ENCODE measurements at places on chromosomes 11 and 22.

GRCh38 chr11:112247201-112247600 is 13.5 kb downstream of the PLET1 start:
- no peak for DNase-seq

DNA sequence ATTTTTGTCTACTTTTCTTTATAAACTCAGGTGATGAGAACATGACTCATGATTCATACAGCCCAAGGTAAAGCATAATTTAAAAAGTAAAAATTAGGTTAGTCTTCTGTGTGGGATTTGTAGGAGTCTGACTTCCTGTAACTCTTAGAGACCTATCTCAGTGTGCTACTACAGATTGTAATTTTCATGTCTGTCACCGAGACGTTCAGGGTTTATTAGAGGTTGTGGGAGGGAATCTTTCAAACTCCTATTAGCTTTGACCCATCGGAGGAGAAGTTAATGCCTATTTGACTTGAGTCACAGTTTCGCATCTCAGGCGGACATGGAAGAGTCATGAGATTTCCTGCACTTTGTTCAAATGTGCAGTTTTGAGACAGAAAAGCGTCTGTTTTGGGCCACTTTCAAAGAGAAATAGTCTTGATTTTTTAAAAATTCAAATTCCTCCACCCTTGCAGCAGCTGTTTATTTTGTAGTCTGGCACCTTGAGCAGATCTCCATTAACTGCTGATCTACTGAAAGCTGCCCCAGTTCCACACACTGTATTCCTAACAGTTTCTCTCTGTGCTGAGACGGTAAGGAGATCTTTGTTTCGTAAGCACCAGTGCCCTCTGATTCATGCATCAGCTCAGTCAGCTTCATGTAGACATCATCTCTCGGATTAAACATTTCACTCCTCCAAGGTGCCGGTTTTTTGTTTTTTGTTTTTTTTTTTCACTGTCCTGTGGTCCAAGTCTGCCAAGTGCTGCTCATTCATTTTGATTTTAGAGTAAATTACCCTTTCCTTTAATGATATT is 24.3 kb downstream of the ALKBH3 start:
- DNase-seq: no peak

DNA sequence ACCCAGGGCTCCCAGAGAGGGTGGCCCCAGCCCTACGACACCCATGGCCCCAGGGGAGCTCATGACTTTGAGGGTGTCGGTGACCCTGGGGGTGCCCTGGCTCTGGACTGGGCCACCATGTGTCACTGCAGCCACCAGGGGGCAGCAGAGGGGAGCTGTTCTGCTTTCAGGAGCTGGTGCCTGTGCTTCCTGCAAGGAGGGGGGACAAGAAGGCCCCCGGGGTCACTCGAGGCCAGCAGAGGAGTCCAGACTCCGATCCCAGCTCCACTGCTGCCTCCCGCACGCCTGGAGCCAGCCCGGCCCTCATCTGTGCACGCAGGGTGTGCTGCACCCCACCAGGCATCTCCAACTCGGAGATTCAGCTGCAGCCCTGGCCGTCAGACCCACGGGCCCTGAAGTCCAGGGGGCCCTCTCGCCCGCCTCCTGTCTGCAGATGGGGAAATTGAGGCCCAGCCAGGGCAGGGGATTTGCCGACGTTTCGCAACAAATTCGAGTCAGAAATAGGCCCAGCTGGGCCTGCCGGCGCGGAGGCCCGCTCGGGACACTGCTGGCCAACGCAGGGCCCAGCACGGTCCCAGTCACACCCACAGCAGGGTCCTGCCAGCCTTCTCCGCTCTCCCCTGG is 29.5 kb upstream of the WNT7B start:
- DNase-seq: peak; percentile 89

- peak; percentile 23 for DNase-seq
Observed at GRCh38 chr11:737366-737765, 9.9 kb upstream of the TALDO1 start.

DNA sequence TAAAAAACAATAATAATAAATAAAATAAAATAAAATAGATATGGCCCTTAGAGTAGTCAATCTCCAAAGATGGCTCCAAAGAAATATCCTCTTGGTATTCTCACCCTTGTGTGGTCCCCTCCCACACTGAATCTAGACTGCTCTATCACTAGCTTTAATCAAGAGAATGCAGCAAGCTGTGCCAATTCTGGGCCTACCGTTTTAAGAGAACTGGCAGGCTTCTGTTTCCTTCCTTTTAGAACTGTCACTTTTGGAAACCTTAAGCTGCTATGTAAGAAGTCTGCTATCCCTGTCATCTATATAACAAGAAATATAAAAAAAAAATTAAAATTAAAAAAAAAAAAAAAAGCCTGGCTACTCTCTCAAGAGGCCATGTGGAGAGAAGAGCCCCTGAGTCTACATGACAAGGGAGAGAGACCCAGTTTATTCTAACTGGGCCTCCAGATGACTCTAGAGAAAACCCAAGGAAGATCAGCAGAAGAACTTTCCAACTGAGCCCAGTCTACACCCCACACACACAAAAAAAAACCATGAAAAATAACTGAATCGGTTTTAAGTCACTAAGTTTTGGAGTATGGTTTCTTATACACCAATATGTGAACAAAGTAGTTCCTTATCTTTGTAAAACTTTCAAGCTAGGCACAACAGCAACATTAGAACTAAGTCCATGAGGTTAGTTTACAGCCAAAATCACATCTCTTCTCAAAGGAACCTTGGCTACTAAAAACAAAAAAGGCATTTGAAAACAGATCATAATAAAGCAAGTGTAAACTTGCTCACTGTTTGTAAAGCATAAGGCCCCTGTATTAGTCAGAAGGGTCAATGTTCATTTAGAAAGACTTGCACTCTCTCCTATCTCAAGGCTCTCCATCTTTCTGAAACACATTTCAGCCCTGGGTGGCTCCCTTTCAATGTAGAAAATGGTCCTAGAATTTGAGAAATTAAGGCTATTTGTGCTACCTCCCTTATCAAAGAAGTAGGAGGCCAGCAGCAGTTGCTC is 67.3 kb downstream of the AMBRA1 start:
- no peak for DNase-seq

DNA sequence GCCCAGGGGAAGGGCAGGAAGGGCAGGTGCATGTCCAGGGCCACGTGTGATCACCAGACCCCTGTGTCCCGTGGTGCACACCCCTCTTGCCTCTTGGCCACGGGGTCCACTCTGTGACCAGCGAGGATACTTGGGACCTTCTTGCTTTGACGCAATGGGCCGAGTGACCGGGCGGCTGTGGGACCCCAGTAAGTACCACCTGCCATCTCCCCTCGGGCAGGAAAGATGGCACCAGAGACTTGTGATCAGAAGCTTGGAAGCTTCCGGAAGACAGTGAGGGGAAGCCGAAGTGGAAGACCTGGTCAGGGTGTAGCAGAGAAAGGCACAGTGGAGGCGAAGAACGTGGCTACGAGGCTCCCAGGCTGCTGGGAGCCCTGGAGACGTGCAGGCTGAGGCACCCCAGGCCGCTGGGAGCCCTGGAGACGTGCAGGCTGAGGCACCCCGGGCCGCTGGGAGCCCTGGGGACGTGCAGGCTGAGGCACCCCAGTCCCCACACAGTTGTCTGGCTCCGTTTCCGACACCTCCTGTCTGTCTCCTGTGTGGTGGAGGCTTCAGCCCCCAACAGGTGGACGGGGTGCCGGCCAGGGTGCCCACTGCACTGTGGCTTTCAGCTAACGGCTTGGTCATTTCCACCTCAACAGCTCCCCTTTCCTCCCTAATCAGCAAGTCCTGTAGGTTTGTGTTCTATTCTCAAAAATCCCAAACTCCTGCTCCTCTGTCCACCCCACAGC is 663.5 kb downstream of the BRD1 start:
- no peak for DNase-seq

All from activated T-cell treated with anti-CD3 and anti-CD28 coated beads, Interleukin-2, amount 50 U/mL, for 1 hour (primary cell).